HFFc6 (cell line): ENCODE measurements at places on chromosomes 1 and 21.

DNA sequence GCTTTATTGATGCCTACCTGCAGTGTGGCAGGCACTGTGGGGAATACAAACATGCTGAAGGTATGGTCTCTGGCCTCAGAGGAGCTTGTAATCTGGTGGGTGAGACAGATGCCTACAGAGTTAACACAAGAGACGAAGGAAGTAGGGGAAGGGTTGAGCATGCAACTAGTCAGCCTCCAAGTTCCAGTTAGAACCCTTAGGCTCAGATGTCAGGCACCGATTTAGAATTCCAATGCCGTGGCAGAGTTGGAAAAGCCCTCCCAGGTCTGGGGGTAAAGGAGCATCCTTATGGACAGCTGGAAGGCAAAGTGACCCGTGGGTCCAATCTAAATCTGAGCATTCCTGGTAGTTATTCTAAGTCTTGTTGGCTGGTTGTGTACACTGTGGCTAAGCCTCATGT is 132.9 kb upstream of the GJB5 start:
- DNase-seq: no peak

- DNase-seq: peak; percentile 76
Observed at GRCh38 chr1:25858906-25859789, at the start of gene AUNIP. Gene AUNIP, minus strand, starts transcription at chr1:25859457. Its CDS starts 100 bp downstream, at chr1:25859357.

GRCh38 chr1:179016706-179017382 is 8.8 kb upstream of the FAM20B start:
- DNase-seq: peak; percentile 89

DNA sequence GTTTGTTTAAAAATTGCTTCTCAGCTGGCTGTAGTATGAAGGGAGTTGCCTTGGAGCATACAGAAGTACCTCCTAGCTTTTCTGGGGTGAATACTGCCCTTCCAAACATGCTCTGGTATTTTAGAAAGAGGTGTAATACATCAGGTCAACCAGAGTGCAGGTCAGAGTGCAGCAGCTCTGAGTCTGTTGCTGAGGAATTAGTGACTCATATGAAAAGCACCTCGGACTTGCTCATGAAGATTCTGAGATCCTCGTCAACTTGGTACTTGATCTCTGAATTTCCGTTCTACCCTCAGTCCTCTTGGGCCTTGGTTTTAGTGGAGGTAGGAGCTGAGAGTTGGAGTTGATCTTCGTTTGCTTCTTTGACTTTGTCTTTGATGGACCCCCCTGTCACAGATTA is 67.3 kb downstream of the NOS1AP start:
- peak; percentile 76 for DNase-seq

GRCh38 chr1:163168053-163168452 is 34.7 kb downstream of the RGS5 start:
- peak; percentile 96 for DNase-seq

DNA sequence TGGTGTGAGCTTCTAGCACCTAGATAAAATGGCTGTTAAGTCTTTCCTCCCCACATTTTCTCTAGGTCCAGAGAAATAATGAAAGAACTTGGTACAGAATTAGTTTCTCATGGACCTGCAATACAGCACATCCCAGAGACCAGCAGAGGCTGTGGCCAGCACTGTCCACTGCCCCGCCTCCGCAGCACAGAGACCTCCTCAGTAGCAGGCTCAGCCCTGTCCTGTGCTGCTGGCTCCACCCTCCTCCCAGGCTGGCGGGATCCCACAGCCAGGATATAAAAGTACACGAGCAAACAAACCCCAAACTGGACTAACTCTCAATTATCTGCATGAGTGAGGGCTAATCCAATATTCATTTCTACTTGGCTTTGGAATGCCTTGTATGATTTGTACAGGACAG is 401.5 kb downstream of the RPS6KC1 start:
- no peak for DNase-seq

DNA sequence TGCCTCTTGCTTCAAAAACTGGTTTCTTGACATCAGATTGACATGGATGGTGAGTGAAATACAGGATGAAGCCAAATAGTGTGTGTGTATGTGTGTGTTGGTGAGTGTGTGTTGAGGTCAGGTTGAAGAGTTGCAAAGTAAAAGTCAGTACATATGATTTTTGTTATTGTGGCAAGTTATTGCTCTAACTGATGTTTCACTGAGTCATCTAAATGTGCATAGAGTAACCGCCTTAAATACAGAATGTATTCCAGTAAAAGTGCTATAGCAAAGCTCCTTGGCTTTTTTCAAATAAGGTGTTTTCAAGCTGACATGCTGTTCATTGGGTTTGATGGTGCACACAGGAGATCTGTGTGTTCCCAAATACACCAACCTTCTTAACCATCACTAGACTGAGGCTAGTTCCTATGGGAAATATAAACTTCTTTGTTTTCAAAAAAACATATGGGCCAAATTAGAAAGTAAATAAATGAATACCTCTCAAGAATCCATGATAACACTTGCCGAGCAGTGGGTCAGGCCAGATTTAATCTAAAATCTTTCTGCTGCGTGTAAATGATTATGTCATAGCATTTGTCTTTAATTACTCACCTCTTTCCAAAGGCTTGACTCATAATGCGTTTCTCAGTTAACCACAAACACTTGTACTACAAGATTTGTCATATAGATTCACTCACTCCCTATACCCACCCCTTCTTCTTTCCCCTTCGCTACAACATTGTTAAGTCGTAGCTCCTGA is 151.1 kb downstream of the LYPLAL1 start:
- peak; percentile 92 for DNase-seq

- DNase-seq: no peak
Observed at GRCh38 chr1:119139857-119140176, 636 bp downstream of the WARS2 start.

DNA sequence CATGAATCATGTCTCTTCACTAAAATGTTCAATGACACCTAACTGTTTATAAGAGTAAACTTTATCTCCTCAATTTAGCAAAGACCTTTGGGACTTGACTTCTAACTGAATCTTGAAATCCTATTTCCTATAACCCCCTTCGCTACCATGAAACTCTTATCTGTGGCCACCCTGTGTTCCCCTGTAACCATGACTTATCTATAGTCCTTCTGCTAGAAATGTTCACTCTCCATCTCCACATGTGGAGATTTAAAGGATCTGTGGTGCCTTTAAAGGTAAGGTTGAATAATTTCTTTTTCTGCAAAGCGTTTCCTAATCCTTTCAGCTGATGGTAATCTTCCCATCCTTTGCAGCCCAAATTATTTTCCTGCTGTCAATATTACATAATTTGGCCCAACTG is 436.3 kb upstream of the RUNX1 start:
- DNase-seq: no peak

GRCh38 chr1:114248162-114248561 is 94.5 kb upstream of the SYT6 start:
- no peak for DNase-seq

DNA sequence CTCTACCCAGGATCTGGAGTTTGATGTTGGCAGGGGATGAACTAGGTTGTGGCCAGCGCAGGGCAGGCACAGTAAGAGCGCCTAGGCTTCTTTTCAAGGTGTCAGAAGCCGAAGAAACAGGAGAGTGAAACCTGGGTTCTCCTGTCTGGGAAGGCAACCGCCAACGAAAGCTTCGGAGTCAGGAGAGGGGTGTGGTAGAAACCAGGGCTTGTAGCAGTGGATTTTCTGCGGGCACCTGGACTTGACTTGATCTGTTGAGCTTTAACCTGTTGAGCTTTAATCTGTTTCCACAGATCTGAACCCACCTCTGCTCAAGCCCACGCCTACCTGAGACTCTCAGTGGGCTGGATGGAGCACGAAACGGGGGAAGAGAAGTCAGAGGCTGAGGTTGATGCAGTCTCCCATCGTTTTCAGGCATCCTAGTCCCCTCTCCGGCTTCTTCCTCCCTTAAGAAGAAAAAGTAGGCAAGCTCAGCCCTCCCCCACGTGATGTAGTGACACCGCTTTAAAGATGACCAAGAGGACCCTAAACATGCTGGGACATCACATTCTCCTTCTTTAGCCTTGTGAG is 9.3 kb downstream of the HLX start:
- DNase-seq: no peak

GRCh38 chr1:111705841-111706240 is 33.4 kb downstream of the INKA2 start:
- no peak for DNase-seq

DNA sequence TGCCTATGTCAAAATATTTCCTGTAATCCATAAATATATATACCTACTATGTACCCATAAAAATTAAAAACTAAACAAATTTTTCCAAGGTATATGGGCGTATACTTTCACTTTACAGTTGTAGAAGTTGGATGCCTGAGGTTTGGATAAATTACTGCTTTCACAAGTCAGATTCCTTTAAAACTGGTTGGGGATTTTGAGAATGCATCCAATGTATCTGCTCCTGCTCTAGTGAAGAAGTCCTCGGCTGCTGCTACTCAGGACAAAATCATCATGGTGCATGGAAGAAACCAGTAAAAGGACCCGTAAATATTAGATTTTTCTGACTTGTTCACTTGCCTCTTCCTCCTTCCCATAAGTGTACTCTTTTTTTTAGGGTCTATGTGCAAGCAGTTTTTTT is 841.1 kb downstream of the USP25 start:
- no peak for DNase-seq

DNA sequence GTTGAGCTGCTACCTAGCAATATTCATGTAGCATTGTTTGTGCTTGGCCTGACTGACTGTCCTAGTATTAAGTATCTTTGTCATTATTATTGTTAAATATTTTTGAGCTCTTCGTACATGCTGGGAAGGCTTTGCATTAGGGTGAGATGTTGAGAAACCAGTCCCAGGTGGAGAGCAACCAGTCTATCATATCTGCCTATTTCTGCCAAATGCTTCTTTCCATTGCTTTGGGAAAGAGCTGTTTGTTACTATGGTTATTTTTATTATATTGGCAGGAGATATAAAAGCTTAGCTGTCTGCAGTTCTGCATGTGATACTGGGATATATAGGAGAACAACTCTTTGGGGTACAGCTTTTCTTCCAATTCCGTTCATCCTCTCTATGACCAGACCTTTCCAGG is 85.1 kb downstream of the CLDN17 start:
- DNase-seq: no peak

GRCh38 chr1:207750631-207751305 is 1.1 kb upstream of the CD46 start:
- no peak for DNase-seq

- no peak for DNase-seq
Observed at GRCh38 chr1:15577691-15578090, 7.2 kb downstream of the AGMAT start.

- peak; percentile 46 for DNase-seq
Observed at GRCh38 chr1:199290186-199290585, 651.3 kb downstream of the PTPRC start.

GRCh38 chr1:219926363-219926998 is 1.9 kb downstream of the SLC30A10 start:
- no peak for DNase-seq

GRCh38 chr1:207987164-207987563 is 76.2 kb upstream of the CD34 start:
- no peak for DNase-seq

- no peak for DNase-seq
Observed at GRCh38 chr1:145795257-145795881, 28.5 kb downstream of the RNF115 start.

DNA sequence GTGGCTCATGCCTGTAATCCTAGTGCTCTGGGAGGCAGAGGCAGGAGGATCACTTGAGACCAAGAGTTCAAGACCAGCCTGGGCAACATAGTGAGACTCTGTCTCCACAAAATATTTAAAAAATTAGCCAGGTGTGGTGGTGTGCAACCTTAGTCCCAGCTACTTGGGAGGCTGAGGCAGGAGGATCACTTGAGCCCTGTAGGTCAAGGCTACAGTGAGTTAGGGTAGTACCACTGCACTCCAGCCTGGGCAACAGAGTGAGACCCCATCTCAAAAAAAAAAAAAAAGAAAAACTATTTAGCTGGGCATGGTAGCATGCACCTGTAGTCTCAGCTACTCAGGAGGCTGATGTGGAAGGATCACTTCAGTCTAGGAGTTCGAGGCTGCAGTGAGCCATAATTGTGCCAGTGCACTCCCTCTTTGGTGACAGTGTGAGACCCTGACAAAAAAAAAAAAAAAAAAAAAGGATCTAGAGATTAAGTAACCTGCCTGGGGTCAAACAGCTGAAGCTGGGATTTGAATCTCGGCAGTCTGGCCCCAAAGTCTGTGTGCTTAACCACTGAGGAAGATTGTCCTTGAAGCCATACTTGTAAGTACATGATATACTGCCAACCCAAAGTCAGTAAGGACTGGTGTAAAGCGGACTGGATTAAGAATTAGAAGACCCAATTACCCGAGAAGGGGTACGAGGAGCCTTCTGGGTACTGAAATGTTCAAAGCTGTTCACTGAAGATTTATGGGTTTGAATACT is 31.8 kb downstream of the LRRN2 start:
- no peak for DNase-seq

DNA sequence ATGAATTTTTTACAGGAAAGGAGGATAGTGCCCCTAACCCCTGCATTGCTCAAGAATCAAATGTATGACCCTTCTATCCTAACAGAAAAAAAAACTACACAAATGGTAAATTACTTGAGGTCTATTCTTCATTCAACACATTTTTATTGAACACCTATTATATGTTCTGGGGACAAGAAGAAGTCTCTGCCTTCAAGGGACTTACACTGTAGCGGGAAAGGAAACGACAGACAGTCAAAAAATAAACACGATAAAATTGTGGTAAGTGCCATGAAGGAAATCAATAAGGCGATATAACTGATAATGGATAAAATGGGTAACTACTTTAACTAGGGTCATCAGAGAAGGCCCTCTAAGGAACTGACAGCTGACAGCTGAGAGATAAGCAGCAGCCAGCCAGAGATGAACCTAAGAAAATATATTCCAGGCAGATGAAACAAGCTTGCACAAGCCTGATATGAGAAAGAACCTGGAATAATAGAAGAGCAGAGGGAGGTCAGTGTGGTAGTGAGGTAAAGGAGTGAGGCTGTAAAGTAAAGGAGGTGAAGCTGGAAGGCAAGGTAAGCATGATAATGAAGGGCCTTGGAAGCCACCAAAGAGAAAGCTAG is 66.4 kb downstream of the PHTF1 start:
- no peak for DNase-seq

- DNase-seq: no peak
Observed at GRCh38 chr1:228849011-228849541, 113.8 kb downstream of the RHOU start.

DNA sequence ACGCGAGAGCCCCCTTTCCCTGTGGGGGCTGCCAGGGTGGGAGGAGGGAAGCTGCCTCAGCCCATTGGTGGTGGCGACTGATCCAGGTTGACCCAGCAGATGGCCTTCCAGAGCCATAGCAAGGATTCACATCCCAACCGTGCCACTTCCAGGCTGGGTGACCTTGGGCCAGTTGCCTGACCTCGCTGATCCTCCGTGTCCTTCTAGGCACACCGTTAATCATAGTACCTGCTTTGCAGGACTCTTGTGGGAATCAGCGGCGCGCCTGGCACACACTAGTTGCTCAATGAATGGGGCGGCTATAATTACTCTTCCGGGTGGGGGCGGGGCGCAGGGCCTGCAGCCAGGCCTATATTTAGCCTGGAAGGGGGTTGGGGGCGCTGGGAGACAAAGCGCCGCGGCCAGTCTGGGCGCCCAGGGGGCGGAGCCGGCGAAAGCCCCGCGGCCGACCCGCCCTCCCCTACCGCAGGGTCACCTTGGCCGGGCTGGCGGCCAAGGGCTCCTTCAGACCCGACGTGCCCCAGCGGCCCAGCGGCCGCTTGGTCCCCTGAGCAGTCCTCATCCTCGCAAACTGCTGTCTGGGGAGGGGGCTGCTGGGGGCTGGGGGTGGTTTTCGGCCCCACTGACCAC is 5.1 kb downstream of the HSPB7 start:
- DNase-seq: peak; percentile 8

GRCh38 chr1:161013488-161014230 is 7.3 kb downstream of the F11R start:
- DNase-seq: no peak
